ENCODE measurements at places on chromosomes 3 and 15.

GRCh38 chr15:63970621-63971426, 75.5 kb downstream of the DAPK2 start:
- DNase-seq, result no peak

GRCh38 chr3:177194299-177194698, 3.0 kb downstream of the TBL1XR1 start:
- DNase-seq, result no peak

DNA sequence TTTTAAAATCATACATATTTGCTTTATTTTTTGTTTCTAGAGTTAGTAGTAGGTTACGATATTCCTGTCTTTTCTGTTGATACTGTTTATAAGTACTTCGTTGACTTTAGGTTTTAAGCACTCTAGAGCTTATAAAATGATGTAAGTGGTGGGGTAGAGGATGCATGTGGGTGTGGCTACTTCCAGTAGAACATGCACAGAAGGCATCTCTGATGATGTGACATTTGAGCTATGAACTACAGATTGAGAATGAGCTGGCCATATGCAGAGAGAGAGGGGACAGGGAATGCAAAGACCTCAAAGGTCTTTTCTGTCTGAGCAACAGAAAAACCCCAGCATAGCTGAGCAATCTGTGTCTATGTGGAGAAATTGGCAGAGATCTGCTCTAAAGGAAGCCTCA, 233.9 kb upstream of the STAC start:
- no peak for DNase-seq

DNA sequence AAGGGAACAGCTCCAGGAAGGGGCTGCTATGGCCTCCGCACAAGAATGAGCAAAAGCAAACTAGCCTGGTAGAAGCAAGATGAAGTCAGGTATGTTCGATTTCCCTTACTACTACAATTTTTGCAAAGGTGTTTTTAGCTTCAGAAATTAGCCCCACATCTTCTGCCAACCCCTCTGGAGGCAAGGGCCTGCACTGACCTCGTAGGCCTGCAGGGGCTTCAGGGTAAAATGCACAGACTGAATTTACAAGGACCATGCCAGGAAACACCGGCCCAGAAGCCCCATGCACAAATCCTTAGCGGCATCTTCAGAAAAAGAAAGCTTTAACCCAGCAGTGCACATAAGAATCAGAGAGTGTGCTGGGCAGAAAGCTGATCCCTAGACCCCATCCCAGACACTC, 53.0 kb downstream of the SLC6A1 start:
- no peak for DNase-seq

DNA sequence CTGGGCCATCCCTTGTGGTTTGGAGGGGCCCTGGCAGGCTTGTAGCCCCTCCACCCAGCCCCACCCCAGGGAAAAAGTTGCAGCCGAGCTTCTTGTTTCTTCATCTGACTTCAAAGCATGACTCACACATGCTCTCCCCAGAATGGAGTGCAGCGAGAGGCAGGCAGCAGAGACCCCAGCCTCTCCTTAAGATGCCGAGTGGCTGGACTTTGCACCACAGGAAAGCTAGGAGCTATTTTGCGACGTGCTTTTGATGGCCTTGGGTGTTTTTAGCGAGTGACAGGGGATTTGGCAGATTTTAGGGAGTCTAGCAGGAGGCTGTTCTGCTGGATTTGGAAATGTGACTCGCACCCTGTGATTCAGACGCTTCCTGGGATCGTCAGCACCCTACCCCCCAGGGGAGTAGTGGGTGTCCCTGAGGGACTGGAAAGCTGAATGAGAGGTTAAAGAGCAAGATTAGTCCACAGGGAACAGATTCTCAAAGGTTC, 14.2 kb downstream of the BAHD1 start:
- peak; percentile 54 for DNase-seq

GRCh38 chr15:51837792-51838251, 8.4 kb downstream of the TMOD3 start:
- DNase-seq, result peak; percentile 55

GRCh38 chr3:137792626-137793271, 28.6 kb downstream of the SOX14 start:
- DNase-seq, result peak; percentile 27

GRCh38 chr15:43102187-43102586, 3.7 kb downstream of the UBR1 start:
- DNase-seq, result no peak

DNA sequence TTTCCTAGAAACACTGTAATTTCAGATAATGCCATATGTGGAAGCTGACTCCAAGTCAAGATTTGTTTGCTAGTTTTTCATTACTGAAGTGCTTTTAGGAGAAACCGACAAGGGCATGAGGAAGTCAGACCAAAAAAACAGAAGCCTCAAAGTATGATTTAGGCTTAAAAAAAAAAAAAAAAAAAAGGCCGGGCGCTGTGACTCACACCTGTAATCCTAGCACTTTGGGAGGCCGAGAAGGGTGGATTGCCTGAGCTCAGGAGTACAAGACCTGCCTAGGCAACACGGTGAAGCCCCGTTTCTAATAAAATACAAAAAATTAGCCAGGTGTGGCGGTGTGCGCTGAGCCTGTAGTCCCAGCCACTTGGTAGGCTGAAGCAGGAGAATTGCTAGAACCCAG, 11.6 kb downstream of the RPL15 start:
- no peak for DNase-seq

DNA sequence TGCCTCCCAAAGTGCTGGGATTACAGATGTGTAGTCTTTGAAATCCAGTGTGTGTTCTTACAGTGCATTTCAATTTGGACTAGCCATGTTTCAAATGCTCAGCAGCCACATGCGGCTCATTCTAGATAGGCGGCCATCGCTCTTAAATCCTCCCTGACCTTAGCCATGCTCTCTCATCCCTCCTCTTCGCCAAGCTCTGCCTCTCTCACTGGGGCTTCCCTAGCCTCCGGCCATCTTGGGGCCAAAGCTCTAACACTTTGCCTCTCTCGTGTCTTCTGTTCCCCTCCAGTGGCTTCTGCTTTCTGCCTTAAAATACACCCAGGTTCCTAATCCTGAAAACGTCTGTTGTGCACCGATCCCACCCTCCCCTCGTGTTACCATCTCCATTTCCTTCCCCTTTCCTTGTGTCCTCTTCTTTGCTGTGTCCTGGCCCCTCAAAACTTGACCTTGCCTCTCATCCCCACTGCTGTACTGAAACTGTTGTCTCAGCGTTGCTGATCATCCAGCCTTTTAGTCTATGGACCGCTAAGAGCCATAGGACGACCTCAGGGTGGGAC, 1.4 kb upstream of the GHRL start:
- DNase-seq, result no peak

GRCh38 chr3:107604057-107604822, 81.5 kb downstream of the BBX start:
- DNase-seq, result peak; percentile 70

DNA sequence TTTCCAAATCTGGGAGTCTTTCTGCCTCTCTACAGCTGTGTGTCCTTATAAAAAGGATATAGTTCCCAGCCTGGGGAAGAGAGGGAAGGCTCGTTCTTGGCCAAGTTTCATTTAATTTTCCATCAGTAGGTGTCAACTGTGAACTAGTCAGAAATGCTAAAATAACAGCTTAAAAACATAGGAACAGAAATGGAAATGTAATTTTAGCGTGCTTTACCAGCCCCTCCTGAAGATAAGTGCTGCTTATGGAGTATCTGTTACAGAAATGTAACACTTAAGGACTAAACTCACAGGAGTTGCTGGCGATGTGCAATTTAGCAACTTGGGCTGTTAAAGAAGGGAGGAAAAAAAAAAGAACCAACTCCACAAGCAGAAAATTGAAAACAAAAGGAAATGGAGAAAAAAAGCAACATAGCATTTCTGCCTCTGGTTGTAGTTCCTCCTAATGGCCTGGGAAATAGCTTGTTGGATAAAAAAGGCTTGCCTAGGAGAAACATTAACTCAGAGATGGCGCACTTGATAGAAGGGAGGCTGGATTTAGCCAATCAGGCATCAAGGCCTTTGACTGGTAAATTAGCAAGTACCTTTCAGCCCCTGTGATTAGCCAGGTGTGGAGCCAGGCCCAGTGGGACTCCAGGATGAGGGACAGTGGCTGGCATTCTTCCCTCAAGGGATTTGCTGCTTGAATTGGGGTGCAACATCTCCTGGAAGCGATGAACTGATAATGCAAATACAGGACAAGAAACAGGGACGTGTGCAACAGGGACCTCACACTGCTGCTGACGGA, 84.3 kb downstream of the RPLP1 start:
- DNase-seq, result no peak

GRCh38 chr3:77976079-77976478, 936.2 kb downstream of the ROBO2 start:
- DNase-seq, result no peak

- DNase-seq, result peak; percentile 74
Measured at GRCh38 chr3:151197981-151198767, 4.8 kb downstream of the GPR171 start.

GRCh38 chr15:27339138-27339537, 368.2 kb downstream of the GABRG3 start:
- DNase-seq, result no peak

- no peak for DNase-seq
Measured at GRCh38 chr3:53495520-53496391, 1.3 kb downstream of the CACNA1D start.

- peak; percentile 12 for DNase-seq
Measured at GRCh38 chr3:52238193-52238760, 681 bp downstream of the TWF2 start.

DNA sequence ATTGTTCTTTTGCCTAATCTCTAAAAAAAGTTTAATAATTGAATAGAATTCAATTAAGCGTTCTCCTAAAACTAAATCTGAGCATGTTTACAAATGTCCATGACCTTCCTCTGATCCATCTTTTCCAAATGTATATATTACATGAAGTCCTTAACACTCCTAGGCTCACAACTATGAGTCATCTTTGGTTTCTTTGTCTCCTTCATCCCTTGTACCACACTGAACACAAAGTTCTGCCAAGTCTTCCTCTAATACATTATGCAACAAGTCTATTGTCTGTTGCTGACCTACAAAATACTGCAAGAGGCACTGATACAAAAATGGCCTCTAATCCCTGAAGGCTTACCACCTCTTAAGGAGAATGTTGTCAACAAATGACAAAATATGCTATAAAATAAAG, 550.2 kb downstream of the PYDC2 start:
- no peak for DNase-seq

DNA sequence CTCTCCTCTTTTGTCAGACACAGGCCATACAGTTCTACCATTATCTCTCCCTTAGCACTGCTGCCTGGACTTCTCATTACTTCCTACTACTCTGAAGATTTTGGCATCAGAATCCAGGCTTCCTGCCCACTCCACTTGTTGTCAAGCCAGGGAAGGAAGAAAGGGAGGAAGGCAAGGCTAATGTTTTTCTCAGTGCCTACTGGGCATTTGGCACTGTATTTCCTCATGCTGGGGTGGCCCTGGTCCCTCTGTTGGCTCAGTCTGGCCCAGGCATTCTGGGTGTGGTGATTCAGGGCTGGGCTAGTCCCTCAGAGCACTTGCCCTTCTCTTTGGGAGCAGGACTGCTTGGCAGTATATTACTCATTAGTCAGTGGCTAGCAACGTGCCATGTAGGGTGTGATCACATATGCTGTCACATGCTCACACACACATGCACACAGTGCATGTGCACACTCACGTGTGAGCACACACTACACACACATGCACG, 52.9 kb downstream of the BSN start:
- DNase-seq, result no peak

- DNase-seq, result no peak
Measured at GRCh38 chr3:158845765-158846350, 44.0 kb downstream of the MFSD1 start.

GRCh38 chr3:146912241-146913015, 307.3 kb upstream of the PLSCR5 start:
- no peak for DNase-seq

GRCh38 chr3:100029689-100030088, 84.6 kb downstream of the FILIP1L start:
- DNase-seq, result no peak

DNA sequence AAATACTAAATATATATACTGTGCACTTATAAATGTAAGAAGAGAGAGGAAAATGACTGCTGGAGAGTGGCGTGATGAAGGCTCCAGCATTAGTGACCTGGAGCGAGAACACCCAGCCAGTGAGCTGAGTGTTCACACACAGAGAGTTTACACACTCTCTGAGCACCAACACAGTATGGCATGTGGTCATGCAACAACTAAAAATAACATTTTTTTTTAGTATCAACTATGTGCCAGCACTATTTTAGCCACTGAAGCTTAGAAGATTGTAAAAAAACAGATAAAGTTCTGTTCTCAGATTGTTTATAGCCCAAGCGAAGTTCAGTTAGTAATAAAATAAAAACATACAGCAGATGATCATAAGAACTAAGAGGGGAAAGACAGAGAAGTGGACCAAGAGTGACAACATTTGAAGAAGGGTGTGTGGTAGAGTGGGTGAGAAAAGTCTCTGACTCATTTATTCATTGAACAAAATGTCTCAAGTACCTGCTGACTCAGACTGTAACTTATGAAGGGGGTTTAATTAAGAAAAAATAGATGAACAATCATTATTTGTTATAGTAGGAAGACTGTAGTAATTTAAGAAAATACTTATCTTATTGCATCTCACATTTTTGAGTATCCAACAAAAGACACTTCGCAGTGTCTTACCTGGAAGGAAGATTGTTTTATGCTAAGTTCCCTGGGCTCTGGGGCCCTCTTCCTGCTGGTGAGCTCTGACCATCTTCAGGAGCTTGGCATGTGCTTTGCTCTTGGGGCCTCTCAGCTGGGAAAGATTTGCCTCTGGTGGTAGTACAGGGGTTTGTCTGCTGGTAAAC, 43.8 kb downstream of the GAP43 start:
- DNase-seq, result no peak

- peak; percentile 21 for DNase-seq
Measured at GRCh38 chr3:42830437-42831320, 21.4 kb downstream of the ACKR2 start.

DNA sequence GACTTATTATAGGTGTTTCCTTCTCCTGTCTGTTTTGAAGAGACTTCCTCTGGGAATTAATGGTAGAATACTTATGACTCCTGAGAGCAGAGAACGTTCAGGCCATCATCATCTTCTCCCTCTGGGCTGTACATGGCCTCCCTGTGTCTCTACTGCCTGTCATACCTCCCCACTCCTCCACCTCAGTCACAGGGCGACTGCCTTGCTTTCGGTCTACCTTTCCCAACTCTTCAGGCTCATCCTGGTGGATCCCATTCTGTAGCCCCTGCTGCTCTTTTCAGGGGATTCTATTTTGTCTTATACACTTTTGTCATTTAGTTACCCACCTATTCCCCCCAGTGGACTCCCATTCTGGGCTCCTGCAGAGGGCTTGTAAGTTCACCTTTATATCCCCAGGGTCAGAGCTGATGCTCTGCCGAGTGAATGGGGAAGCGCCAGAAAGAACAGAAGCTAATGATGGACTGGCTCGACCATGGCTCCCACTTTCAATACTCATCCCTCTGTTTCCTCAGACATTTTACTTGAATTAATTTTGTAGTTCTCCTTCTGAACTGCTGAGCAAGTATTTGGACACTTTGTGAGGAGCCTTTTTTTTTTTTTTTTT, 28.6 kb downstream of the FNDC3B start:
- no peak for DNase-seq

DNA sequence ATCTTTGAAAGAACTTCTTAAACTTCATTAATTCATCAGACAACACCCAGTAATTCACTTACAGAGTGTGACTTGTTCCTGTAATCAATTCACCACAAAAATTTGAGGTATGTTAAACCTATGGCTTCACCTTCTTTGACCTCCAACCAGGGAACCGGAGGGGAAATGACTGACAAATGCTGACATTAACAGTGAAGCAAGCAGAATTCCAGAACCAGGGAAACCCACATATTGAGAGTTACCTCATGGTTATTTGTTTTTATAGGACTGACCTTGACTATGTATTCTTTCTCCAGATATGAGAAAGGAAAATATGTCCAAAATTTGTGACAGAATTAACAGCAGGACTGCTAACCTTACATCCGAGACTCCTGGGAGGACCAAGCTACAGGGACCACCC, 2.7 kb downstream of the P3H2 start:
- DNase-seq, result peak; percentile 47

- DNase-seq, result no peak
Measured at GRCh38 chr3:148395821-148396220, 301.9 kb upstream of the AGTR1 start.
